ENCODE measurements at places on chromosomes 2 and 18.

GRCh38 chr2:180829836-180830235 lies 150.6 kb upstream of the UBE2E3 start:
- DNase-seq: no peak

DNA sequence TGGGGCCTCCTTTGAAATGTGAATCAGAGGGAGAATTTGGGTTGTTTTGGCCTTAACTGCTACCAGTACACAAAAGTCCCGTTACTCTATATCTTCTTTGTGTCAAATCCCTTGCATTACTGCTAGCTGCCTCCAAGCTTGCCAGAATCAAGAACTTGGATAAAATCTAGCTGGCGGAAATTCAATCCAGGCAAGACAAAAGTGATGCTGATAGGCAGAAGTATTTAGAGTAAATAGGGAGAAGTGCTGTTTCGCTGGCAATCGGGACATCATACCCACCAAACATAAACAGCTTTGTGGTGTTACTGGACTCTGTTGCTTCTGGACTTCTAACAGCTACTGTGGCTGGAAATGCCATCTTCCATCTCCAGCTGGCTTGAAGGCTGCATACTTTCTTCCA lies 2.5 kb downstream of the IFIH1 start:
- no peak for DNase-seq

DNA sequence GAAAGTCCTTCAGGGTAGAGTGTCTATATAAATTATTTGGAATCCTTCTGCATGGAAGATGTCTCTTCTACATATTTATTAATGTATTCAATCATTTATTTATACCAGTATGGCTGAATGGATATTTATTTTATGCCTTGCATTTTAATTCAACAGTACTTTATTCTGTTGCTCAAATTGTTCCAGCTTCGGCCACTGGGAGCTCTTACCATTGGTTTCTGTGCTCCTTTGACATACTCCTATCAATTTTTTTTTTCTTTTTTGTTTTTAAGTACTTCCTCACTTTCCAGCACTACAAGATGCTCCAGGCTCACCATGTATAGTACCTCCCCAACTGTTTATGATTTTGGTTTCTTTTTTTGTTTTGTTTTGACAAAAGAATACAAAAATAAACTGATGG lies 39.4 kb upstream of the WIPF1 start:
- no peak for DNase-seq

DNA sequence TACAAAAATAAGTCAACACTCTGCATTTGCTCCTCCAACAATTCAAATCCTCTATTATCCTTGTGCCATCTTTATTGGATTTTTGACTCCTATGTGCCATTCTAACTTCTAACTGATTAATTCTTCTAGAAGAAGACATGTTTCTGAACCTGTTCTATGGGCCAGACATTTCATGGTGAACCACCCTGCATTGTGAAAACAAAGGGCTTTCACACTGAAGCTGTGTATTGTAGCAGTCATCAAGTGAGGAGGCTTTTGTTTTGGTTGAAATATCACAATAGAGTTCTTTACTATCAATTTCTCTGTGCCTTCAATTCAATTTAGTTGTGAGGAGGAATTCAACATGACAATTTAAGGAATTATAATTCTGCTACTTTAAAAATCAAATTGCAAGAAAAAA lies 357.9 kb downstream of the PLCL1 start:
- no peak for DNase-seq

DNA sequence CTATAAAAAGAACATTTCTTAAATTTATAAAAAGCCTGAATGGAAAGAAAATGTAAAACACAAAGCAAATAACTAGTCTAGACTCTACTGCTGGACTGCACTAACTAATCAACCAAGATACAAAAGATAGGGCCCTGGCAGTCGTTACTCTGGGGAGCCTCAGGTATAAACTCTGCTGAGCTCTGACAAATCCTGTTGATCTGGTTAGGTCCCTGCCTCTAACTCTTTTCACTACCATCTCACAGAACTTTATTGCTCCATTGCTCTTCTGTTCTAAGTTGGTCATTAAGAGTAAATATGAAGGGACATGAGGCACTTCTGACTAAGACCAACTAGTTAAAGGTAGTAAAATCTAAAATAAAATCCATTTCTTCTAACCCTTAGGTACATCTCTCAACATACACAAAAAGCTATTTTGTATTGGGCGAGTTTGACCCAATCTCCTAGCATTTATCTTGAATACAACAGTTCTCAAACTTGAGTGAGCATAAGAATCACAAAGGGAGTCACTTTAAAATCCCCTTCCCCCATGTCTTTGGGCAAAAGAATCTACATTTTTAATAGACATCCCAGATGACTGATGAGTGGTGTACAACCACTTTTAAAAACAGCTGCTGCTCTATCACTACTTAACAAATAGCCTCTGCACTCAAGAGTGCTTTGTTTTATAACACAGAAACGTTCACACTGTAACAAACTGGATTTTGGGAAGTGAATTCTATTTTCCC lies 2.5 kb downstream of the CHN1 start:
- no peak for DNase-seq
